Activated CD4-positive, alpha-beta T cell treated with anti-CD3 and anti-CD28 coated beads, Interleukin-2, amount 10 ng/mL, durations not matched to agents 24 days and 14 days (primary cell): ENCODE measurements at places on chromosomes 1 and 21. TPM values are rescaled to one million over a fixed set of nuclear protein-coding genes. Genes with fewer than 3 reads are reported as not detected.
A peak's percentile ranks its signal among the peaks of the same experiment; 100 is the strongest.

DNA sequence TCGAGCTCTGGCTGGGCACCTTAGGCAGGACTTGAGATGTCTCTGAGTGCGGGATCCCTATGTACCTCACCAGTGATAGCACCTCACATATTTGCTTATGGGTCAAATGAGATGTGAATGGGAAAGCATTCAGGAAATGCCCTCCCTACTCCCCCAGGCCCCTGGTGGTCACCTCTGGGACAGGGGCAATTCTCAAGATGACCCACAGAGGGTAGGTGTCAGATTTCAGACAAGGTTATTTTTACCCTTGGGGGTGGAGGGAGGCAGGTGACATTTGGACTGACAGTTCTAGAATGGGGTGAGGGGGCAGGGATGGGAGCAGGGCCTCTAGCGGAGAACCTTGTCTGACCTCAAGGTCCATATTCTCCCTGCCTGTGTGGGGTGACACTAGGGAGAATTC lies 27.1 kb downstream of the ACOT11 start:
- DNase-seq, result no peak

GRCh38 chr1:158117854-158118704 lies 62.6 kb upstream of the CD1D start:
- DNase-seq, result peak; percentile 82

DNA sequence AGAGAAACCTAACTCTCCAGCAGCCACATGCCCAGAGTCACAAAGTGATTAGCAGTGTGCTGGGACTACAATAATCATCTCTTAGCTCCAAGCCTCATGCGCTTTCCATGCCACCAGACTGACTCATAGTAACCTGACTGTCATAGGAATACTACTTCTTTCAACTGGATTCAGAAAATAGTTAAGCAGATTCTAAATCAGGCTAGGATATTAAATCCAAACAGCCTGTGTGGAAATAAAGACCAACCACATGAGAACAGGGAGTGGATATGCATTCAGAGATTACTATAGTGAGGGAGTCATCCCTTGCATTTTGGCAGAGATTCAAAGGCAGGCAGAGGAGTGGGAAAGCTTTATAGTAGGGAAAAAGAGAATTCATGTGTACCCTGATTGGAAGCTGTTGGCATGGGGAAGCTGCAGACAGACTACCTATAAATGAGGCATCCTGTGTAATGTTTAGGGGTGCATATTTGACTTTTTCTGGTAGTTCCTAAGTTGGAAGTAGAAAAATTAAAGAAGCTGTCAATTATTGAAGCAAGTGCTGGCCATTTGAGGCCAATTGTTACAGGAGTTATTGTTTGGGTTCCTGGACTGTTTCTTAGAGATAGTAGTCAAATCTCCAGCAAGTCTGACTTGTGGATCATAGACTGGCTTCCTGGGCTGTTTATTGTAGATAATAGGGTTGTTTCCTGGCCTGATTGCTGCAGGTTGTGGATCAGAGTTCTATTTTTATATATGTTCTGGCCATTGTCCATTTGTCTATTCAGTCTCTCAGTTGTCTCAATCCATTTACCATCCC lies 31.7 kb upstream of the DNAH14 start:
- DNase-seq, result no peak

KCNN3 gene
- 0.35 and 0.54 TPM in 2 replicates for total RNA-seq

GRCh38 chr1:204883405-204883804 lies 12.7 kb downstream of the NFASC start:
- DNase-seq, result no peak

LRIG2 gene
- total RNA-seq, result 11.8 and 12.7 TPM in 2 replicates

PLPPR4 gene
- total RNA-seq, result not detected in 2 replicates

DNA sequence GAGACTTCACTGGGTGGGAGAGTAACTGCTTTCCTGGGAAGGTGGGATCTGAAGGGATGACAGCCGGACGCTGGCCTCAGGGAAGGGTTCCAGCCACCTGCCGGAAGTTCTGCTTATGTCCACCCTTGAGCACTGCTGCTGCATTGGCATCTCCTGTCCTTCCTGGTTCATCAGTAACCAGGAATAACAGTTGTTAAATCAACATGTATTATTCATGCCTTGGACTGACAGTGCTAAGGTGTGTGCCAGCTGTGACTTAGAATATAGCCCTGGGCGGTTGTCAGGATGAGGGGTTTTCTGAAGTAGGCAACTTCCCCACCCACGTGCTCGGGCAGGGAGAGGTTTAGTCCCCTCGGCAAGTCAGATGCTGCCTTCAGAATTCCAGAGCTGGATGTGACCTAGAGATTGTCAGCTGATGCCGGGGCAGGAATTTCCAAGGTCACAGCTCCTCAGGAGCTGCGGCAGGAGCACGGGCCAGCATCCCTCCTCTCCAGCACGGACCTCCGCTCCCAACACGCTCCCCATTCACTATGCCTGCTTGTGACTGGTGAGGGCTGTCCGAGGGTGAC lies 17.9 kb downstream of the CLDN14 start:
- no peak for DNase-seq

KDF1 gene
- total RNA-seq, result not detected in 2 replicates

SPTA1 gene
- not detected in 2 replicates for total RNA-seq

DNA sequence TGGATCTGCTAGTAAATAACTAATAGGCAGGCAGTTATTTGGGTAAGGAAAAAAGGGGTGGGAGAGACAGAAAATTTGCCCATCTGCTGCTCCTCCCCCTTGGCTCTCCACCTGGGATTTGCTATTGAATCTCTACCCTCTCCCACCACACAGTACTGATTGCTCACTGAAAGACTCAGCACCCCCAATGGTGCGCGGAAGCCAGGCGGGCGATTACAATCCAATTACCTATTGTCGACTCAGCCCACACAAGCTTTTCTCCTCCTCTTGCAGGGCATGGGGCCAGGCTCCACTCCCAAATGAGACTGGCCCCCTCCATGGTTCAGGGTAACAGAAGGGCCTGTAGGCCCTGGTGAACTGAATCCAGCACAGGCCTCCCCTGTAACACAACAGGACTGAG lies 2.7 kb upstream of the HMGN2 start:
- no peak for DNase-seq

GRCh38 chr1:17212487-17213121 lies 7.7 kb downstream of the PADI1 start:
- DNase-seq, result peak; percentile 81

- DNase-seq, result no peak
Observed at GRCh38 chr1:7379441-7379971, 391.6 kb upstream of the VAMP3 start.

U2AF1 gene
- 7.2 and 8.7 TPM in 2 replicates for total RNA-seq

NASP gene
- 263 and 295 TPM in 2 replicates for total RNA-seq

DNA sequence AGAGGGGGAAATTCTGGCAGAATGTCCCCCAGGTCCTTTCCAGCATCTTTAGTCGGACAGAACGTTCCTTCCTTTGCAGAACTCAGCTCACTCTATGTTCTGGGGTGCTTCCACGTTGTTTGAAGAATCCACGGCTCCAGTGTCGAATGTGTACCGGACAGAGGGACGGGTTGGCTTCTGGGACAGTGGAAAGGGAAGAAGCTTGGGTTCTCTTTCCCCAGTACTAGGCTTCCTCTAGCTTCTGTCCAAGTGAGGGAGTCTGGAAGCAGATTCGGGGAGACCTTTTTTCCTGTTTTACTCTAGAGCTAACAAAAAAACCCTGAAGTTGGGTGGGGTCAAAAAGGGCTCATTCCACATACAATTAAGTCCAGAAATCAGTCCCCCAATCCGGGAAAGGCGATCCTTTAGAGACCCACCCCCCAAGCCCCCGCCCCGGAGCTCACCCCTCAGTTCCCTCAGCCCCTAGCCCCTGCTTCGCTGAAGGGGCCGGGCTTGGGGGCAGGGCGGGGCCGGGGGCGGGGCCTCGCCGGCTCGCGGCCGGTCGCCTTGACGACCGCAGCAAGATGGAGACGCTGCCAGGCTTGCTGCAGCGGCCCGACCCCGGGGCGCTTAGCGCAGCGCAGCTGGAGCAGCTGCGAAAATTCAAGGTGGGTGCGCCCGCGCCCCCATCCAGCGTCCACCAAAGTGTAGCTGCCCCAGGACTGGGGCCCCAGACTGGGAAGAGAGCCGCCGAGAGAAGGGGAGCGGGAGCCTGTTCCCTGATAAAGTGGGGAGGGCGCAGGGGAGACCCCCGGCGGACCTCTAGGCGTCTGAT lies at the start of gene RIIAD1:
Gene RIIAD1 (plus strand): TSS at position 549 of the 814 bp plus-strand sequence. CDS start 15 bp downstream, at position 564.
- DNase-seq, result peak; percentile 82

DNA sequence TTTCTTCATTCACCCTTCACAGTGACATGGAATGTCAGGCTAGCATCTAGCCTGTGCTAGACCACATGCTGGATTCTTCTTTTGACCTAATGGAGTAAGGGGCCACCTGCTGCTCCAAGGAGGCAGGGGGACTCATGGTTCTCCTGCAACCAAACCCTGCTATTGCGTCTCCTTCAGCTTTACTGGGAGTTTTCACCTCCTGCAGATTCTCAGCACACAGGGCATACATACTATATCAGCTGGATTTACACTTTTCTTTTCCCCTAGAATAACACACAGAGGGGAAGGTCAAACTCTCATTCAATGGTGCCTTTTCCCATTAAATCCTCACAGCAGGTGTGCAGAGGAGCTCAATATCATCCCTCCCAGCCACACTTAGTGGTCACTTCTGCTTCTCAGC lies 16.6 kb upstream of the AK5 start:
- DNase-seq, result no peak

GRCh38 chr1:168848051-168848450 lies 119.0 kb upstream of the DPT start:
- DNase-seq, result no peak

DNA sequence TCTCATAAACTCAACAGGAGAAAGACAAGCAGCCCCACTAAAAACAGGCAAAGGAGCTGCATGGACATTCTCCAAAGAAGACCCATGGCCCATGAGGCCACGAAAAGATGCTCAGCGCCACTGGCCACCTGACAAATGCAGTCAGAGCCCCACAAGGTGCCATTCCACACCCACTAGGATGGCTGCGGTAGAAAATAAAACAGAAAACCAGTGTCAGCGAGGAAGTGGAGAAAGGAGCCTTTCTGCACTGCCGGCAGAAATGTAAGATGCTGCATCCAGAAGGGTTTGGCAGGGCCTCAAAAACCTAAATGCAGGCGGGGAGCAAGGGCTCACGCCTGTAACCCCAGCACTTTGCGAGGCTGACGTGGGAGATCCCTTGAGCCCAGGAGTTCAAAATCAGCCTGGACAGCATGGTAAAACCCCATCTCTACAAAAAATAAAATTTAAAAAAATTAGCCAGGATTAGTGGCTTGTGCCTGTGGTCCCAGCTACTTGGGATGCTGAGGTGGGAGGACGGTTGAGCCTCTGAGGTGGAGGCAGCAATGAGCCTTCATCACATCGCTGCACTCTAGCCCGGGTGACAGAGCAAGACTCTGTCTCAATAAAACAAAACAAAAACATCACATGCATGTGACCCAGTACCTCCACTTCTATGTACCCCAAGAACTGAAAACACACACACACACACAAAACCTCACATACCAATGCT lies 4.2 kb downstream of the WNT9A start:
- no peak for DNase-seq

- DNase-seq, result no peak
Observed at GRCh38 chr1:91503332-91503900, 2.8 kb downstream of the CDC7 start.

MATN1 gene
- 0.50 and 0.54 TPM in 2 replicates for total RNA-seq

- no peak for DNase-seq
Observed at GRCh38 chr1:236952246-236953003, 51.8 kb downstream of the MT1HL1 start.

UTP11 gene
- 99.5 and 111 TPM in 2 replicates for total RNA-seq

- no peak for DNase-seq
Observed at GRCh38 chr1:154584267-154584994, 16.9 kb downstream of the CHRNB2 start.

IGSF21 gene
- total RNA-seq, result not detected in 2 replicates

DNA sequence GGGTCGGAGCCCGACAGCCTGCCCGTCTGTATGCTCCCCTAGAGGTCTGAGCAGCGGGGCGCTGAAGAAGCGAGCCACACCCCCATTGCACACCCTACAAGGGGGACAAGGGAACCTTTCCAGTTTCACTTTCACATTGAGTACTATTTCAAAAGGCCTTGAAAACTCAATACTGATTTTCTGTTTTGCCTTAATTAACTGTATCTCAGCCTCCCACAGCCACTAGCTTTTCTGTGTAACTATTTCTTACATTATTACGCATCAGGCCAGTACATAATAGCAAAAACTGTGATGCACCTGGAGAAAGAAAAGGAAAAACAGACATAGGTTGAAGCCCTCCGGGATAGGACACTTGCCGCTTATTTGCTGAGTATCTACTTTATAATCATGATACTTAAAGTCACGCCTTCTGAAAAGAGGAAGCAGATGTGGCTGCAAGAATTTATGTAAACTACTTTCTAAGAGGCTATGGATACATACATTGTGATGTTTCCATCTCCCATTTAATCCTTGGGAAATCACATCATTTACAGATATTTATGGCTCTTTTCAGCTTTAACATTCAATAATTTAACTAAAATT lies 1719.5 kb downstream of the MRPL39 start:
- peak; percentile 80 for DNase-seq
